Muscle of leg (tissue), 16 donors: ENCODE measurements at places on chromosomes 11 and 22. TPM values are rescaled to one million over a fixed set of nuclear protein-coding genes. Genes with fewer than 3 reads are reported as not detected.

The CECR2 gene
- total RNA-seq = 10.3 TPM

The SEPTIN3 gene
- total RNA-seq = 0.89 TPM

DNA sequence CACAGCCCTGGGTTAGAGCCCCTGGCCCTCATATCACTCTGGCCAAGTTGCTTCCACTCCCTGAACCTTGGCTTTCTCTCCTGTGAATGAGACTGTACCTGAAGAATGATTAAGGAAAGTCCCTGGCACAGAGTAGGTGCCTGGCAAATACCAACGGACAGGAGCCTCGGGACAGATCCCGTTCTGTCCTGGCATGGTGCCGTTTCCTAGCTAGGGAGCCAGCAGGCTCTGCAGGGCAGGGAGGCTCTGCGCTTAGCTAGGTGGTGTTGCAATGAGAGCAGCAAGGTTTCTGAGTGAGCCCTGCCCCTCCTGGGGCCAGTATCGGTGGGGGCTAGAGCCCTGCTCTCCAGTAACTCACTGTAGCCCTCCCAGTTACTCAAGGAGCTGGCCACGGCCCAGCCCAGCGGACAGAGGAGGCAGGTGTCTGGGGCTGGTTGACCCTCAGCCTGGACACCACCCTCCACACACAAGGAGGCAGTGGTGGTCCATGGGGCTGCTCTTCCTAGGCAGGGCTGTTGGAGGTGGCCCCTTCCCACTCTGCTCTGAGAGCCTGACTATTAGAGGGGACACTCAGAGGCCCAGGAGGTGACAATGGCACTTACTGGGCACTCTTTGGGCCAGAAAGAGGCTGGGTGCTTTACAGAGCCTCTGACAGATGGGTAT lies 74.4 kb downstream of the NFAM1 start:
- no peak for DNase-seq
- peaks cover 5% of the 10 kb centered on the region for H3K4me1 ChIP-seq
- H3K27ac ChIP-seq = no peak overlapping the region
- no peak overlapping the region for H3K4me3 ChIP-seq

- peak overlapping the region; percentile 57 for H3K4me3 ChIP-seq
- peak overlapping the region; percentile 86 for H3K27ac ChIP-seq
- DNase-seq = peak; percentile 36
- H3K36me3 ChIP-seq = no peaks in the 10 kb centered on the region
These were observed 607 bp downstream of the DMC1 start for GRCh38 chr22:38569181-38569971.

DNA sequence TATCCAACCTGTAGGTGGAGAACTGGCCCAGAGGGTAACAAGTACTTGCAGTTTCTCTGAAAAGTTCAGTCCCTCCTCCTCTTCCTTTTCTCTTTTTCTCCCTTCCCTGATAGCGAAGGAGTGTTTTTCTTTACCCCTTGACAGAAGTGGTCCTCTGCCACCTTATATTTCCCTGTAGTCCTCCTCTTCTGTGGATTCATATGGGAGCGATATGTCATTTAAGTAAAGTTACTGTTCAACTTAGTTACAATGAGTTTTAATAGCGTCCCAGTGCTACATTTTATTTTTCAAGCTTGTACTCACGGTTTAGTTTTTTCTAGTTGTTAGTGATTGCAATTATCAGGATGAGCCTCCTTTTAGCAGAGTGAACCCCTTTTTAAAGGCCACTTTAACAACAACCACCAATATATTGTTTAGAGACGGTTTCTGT lies 1.4 kb downstream of the PCF11 start:
- peaks cover 9% of the 10 kb centered on the region for H3K36me3 ChIP-seq
- peaks cover 4% of the 10 kb centered on the region for H3K27me3 ChIP-seq
- H3K27ac ChIP-seq = peak overlapping the region; percentile 100
- peak overlapping the region; percentile 78 for H3K4me3 ChIP-seq

DNA sequence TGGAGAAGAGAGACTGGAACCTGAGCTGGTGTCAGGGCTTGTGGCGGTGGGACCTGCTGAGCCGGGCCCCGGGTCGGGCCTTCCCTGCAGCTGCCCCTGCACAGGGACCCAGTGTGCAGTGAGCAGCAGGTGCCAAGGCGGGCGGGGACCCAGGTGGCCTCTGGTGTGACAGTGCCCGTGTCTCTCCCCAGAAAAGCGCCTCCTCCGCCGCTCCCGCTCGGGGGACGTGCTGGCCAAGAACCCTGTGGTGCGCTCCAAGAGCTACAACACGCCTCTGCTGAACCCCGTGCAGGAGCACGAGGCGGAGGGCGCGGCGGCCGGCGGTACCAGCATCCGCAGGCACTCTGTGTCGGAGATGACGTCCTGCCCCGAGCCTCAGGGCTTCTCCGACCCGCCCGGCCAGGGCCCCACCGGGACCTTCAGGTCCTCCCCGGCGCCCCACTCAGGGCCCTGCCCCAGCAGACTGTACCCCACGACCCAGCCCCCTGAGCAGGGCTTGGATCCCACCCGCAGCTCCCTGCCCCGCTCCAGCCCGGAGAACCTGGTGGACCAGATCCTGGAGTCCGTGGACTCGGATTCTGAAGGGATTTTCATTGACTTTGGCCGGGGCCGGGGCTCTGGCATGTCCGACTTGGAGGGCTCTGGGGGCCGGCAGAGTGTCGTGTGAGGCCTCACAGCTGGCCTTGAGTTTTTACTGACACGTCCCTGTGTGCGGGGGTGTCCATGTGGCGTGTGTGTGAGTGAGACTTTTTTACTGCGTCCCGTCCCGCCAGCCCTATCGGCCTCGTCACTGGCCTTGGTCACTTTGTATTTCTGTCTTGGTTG lies 15.6 kb upstream of the ARHGAP8 start:
- peaks cover 12% of the 10 kb centered on the region for H3K36me3 ChIP-seq
- DNase-seq = no peak
- H3K27ac ChIP-seq = no peak overlapping the region
- H3K27me3 ChIP-seq = peaks cover 31% of the 10 kb centered on the region
- H3K4me1 ChIP-seq = peaks cover 27% of the 10 kb centered on the region
